ENCODE measurements at places on chromosomes 13 and 19.

- DNase-seq: no peak
Measured at GRCh38 chr13:44431150-44431549, 57.5 kb downstream of the SERP2 start.

- no peak for DNase-seq
Measured at GRCh38 chr19:49949742-49950589, 11.0 kb downstream of the SIGLEC11 start.

DNA sequence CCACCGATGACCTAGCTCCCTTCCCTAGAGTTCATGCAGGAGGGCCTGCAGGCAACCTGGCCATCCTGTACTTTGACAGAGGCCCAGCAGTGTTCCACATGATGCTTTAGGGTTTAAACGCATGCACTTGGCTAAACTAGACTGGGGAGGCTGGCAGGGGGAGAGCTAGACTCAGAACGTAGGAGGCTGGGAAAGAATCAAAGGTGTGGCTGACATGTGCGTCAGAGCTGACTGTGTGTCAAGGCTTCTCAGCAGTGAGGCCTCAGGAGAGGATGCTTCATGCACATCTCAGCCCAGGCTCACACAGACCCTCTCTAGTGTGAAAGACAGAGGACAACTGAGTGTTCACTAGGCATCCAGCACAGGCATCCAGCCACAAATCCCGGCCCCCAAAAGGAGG, 28.7 kb downstream of the DNMT1 start:
- no peak for DNase-seq

GRCh38 chr19:55674841-55675660, at the start of gene EPN1:
Gene EPN1, plus strand, starts transcription at chr19:55675226. Its CDS starts 3,402 bp downstream, at chr19:55678628.
- peak; percentile 98 for DNase-seq

GRCh38 chr13:54492995-54493394, 1464.4 kb downstream of the OLFM4 start:
- DNase-seq: no peak

- DNase-seq: no peak
Measured at GRCh38 chr13:79307433-79307861, 98.6 kb downstream of the RBM26 start.

DNA sequence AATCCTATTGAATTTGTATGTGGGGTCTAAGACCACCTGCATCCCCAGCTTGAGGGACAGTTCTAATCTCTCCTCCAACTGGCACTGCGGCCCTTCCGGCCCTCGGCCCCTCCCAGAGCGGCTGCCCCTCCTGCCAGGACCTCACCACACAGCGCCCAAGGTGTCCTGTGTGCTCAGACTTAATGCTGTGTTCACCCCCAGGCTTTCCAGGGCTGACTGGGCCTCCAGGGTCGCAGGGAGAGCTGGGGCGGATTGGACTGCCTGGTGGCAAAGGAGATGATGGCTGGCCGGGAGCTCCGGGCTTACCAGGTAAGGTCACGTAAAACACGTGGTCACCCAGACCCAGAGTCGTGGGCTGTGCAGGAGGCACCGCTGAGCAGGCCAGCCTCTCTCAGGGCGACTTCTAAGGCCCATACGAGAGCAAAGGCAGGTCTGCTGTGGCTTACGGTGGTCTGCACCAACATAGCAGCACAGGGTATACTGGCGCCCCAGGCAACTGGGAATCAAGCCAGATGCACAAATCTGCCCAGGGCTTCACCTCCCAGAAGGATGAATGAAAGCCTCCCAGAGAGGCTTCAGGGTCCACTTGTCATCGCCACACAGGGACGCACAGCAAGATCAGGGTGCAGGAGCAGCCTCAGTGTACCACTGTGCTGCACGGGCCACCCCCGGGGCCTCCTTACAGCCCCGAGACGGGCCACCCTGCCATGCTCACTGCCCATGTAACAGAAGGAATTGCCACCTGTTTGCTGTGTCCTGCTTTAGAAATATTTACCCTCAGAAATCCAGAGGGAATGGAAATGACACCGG, 69.4 kb downstream of the RAB20 start:
- no peak for DNase-seq

- no peak for DNase-seq
Measured at GRCh38 chr19:18428173-18428786, 9.1 kb downstream of the SSBP4 start.

DNA sequence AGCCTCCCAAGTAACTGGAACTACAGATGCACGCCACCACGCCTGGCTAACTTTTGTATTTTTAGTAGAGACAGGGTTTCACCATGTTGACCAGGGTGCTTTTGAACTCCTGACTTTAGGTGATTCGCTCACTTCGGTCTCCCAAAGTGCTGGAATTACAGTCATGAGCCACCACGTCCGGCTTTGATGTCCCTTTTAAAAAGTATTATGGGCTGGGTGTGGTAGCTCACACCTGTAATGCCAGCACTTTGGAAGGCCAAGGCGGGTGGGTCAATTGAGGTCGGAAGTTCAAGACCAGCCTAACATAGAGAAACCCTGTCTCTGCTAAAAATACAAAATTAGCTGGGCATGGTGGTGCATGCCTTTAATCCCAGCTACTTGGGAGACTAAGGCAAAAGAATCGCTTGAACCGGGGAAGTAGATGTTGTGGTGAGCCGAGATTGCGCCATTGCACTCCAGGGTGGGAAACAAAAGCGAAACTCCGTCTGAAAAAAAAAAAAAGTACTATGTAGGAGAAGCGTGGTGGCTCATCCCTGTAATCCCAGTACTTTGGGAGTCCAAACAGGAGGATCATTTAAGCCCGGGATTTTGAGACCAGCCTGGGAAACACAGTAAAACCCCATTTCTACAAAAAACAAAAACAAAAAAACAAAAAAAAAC, 22.8 kb upstream of the ERVV-1 start:
- DNase-seq: no peak

- peak; percentile 57 for DNase-seq
Measured at GRCh38 chr19:36009220-36009619, 607 bp upstream of the SYNE4 start.

- DNase-seq: no peak
Measured at GRCh38 chr19:13819238-13819637, 24.0 kb downstream of the ZSWIM4 start.

- DNase-seq: no peak
Measured at GRCh38 chr13:110240352-110240751, 66.6 kb downstream of the COL4A1 start.

DNA sequence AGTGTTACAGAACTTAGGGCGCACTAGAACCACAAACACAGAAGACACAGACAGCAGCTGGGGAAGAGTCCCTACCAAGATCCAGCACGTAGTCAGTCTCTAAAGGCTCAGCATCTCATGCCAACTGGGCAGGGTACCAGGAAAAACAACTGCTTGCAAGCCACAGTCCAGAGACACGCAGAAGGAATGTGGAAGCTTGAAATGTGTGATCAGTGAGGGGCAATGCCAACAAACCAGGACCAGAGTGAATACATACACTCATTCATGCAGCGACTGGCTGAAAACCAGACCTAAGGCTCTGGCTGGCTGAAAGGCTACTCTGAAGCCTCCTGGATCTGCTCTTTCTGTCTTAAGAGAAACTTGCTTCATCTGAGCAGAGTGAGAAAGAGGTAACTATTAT, 1484.8 kb downstream of the EFNB2 start:
- DNase-seq: no peak

- no peak for DNase-seq
Measured at GRCh38 chr19:35774274-35775045, 904 bp upstream of the ARHGAP33 start.

DNA sequence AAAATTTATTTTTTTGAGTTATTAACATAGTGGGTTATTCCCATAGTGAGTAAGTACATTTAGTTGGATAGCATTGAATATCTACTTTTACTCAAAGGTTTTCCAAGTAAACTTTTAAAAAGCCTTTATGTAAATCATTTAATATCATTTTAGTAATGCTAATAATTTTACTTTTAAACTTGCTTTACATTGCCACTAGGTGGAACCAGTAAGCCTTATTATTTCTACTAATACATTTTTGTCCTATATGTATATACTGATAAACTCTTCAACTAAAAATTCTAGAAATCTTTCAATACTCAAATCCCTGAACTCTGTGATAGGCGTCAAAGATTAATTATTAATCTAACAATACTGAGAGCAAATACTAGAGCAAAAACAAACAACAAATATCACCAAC, 1709.2 kb upstream of the PCDH20 start:
- DNase-seq: no peak

- no peak for DNase-seq
Measured at GRCh38 chr13:90710164-90710759, 637.2 kb upstream of the MIR17HG start.

- peak; percentile 94 for DNase-seq
Measured at GRCh38 chr13:114128624-114129522, 3.5 kb downstream of the RASA3 start.

DNA sequence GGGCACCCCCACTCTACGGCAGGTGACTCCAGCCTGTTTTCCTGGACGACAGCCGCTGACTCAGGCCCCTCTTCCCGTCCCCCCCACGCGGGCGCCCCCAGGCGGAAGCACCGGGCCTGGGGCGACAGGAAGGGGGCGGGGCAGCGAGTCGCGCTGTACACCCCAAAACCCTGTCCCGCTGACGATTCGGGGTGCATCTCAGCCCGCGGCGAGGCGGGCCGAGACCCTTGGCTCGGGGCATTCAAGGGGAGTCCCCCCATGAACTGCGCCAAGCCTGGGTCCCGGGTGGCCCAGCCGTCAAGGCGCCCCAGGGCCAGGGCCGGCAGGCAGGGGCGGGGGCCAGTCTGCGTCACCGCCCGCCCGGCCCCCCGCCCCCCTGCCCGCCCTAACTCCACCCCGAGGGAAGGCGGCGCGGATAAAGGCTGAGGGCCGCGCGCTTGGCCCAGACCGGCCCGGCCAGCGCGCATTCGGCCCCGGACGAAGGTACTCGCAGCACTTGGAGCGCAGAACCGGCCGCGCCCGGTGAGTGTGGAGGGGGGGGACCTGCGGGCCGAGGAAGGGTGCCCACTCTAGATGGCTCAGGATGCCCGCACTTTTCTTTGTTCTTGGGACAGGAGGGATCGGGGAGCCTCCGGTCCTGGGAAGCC, at the start of gene MIDN:
Gene MIDN (plus strand): TSS at position 445 of the 647 bp plus-strand sequence. CDS start 1,714 bp downstream, outside the sequence.
- peak; percentile 69 for DNase-seq

DNA sequence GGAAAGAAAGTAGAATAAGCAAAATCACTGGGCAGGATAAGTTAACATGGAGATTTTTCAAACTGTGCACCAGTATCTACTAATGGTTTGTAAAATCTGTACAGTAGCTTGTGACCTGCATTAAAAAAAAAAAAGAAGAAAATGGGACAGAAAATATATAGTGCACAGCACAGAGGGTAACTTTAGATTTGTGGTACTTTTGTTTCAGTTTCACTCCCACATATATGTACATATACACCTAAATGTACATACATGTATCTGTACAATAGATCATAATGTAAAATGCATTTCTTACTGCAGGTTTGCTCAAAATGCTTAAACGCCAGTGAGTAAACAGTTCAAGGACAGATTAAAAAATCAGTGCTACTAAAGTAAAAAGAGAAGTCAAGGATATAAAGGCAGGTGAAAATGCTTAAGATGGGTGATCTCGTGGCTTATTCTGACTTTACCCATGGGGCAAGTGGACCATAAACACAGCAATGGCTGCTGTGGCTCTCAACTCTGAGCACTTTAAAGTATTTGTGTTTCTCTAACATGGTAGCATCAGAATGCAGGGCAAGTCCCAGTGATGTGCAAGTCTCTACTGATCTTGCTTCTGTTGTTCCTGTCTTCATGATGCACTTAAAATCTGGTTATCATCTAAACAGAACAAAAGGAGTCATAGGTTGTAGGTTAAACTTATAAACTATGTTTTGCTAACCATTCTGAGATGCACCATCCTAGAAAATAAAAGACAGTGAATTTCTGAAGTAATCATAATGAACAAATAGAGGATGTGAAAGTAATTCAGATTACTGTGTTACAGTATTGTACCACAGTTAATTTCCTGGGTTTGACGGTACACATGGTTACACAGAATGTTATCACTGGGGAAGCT, 112.3 kb downstream of the MIPEP start:
- no peak for DNase-seq

- no peak for DNase-seq
Measured at GRCh38 chr19:35491836-35492360, 1.6 kb upstream of the KRTDAP start.

DNA sequence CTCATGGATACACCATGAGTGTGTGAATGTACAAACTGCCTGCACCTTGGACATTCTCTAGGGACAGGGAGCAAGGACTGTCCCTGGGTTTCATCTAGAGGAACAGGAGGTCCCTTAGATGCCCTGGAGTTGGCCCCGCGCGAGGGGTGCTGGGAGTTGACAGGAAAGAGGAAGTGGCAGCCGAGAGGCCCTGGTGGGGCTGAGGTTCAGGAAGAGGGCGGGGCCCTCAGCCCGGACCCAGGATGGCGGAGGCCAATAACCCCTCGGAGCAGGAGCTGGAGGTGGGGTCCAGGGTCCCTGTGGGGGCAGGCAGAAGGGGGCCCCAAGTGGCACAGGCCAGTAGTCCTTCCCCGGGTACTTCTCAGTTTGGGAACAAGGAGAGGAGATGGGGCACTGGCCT, 6.9 kb downstream of the PKN1 start:
- DNase-seq: peak; percentile 78

DNA sequence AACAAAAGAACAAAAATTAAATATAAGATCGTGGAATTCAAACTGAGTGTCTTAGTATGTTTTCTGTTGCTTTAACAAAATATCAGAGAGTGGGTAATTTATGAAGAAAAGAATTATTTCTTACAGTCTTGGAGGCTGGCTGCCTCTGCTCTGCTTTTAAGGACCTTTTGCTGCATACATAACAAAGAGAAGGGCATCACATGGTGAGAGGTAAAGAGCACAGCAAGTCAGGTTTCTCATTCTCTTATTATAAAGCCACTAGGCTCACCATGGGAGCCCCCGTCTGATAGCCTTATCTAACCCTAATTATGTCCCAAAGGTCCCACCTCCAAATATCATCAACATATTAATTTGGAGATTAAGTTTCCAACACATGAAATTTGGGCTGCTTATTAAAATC, 231.3 kb downstream of the SLITRK6 start:
- no peak for DNase-seq

- no peak for DNase-seq
Measured at GRCh38 chr19:32098968-32099367, 246.4 kb upstream of the ZNF507 start.

GRCh38 chr13:34654647-34655046, 287.4 kb upstream of the NBEA start:
- DNase-seq: no peak

GRCh38 chr19:6767357-6768235, at the start of gene SH2D3A:
Gene SH2D3A, minus strand, starts transcription at chr19:6767435. Its CDS starts 3,687 bp downstream, at chr19:6763748.
- peak; percentile 92 for DNase-seq

- DNase-seq: no peak
Measured at GRCh38 chr13:97395447-97396136, 38.4 kb upstream of the RAP2A start.

GRCh38 chr19:48837051-48837524, 797 bp upstream of the HSD17B14 start:
- DNase-seq: peak; percentile 79

DNA sequence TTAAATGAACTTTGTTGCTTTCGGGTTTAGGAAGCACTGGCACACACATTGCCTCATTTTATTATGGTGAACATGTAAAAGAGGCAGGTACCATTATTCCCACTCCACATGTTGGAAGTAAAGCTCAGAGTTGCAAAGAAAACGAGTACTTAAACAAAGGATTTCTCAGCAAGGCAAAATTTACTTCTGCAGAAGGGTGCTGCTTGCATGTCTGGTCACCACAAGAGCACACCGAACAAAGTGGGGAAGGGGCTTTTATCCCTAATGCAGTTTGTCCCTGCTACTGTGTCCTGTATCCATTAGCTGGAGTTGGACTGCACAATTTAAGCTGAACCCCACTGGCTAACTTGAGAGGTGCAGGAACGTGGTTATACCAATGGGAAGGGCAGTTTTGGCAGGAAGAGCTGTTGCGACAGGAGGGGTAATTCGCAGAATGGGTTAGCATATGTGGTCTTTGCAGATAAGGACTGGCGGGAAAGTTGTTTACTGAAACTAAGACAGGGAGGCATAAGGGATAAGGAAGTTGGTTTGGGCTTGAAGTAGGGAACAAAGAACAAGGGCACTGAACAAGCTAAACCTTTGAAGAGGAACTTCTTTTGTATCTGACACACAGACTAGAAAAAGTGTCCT, 545.5 kb downstream of the UQCRFS1 start:
- no peak for DNase-seq
